Caco-2 (cell line): ENCODE measurements at places on chromosomes 11 and 22. TPM values are rescaled to one million over a fixed set of nuclear protein-coding genes. Genes with fewer than 3 reads are reported as not detected.

- no peak for DNase-seq
Observed at GRCh38 chr11:34575261-34575660, 45.6 kb upstream of the EHF start.

GRCh38 chr22:33575041-33575440, 345.2 kb downstream of the LARGE1 start:
- DNase-seq = no peak

DNA sequence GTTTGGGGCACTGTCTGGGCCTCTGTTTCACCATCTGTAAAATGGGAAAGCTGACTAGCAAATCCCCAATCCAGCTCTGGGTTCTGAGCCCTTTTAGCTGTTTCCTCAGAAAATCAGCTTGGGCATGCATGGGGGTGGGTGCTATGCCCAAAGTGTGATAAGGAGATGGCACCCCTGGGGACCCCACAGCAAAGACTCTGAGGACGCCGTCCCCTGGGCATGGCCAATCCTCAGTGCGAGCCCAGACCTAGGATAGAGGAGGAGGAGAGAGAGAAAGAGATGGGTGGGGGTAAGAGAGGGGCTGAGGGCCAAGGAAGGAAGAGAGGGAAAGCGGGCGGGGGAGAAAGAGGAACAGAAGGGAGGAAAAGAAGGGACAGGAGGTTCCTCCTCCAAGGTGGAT, 31.8 kb downstream of the TPBGL start:
- DNase-seq = no peak

The IGF2 gene
- 1,375 and 1,397 TPM in 2 replicates for total RNA-seq

DNA sequence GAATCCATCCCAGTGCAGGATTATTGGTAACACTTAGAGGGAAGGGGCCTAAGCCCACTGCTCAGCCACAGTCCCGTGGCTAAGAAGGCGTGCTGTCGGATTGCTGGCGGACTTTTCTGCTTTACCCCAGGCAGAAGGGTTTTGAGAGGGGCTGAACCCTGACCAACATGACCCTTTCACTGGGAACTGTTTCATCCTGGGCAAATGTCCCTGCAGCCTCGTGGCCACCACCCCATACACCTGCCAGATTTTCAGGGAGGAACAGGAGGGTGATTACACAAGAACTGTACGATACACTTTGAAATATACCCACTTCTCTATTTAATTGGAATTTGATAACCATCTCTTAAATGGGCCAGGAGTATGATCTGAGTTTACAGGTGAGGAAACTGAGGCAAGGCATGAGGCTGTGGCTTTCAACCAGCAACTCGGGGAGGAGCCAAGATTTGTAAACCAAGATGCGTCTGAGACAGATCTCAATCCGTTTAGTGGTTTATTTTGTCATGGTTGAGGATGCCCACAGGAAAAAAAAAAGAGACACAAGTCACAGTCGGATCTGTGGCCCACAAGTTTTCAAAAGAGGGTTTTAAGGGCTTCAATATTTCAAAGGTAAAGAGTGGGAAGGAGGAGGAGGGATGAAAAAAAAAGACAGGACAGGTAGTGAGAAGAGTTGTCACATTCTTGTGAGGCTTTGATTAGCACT, 6.1 kb upstream of the APOL3 start:
- DNase-seq = no peak

- DNase-seq = peak; percentile 21
Observed at GRCh38 chr11:61963282-61964057, 4.0 kb downstream of the FTH1 start.
